NCI-H1930 (cell line): ENCODE measurements at places on chromosomes 5 and 9.

DNA sequence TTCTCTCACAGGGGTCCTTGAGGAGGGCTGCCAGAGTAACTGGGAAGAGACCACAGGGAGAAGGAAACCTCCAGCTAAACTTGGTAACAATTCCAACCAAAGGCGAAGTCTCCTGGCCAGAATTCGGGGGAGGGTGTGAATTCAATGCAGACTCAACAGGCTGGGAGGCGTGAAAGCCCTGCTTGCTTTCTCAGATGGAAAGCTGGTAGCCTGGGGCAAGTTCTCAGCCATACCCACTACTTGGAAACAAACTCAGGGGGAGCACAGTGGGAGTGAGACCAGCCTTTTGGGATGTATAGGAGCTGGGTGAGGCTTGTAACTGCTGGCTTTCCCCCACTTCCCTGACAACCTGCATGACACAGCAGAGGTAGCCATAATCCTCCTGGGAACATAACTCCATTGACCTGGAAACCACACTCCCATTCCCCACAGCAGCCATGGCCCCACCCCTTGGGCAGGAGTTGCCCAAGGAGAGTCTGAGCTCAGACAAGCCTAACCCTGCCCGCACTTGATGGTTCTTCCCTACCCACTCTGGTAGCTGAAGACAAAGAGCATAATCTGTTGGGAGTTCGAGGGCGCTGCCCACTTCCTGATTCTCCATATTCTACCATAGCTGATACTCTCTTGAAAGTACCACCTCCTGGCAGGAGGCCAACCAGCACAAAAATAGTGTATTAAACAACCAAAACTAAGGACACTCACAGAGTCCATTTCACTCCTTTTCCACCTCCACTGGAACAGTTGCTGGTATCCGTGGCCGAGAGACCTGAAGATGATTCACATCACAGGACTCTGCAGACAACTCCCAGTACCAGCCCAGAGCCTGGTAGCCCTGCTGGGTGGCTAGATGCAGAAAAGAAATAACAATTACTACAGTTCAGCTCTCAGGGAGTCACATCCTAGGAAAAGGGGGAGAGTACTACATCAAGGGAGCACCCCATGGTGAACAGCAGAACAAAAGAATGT is 123.8 kb downstream of the FAM170A start:
- DNase-seq = no peak

GRCh38 chr9:37987467-37987981 is 81.5 kb downstream of the SHB start:
- DNase-seq = no peak

DNA sequence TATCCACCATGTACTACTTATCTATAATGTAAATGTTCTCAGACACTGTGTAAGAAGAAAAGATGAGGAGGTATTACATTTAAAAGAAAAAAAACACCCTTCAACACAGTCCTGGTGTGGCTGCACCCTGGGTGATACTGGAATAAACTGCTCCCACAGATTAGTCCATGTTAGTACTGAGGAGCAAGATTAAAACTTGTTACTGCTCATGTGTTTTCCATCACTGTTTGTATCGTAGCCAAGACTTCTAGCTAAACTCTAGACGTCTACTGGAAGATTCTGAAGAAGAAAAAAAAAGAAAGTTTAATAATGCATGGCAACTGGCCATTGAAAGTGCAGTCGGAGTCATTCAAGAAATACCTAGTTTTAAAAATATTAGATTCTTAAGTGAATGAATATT is at the start of gene ASPN:
Gene ASPN (minus strand): TSS at position 178 of the 400 bp plus-strand sequence.
- no peak for DNase-seq

- DNase-seq = no peak
These were observed 472.0 kb downstream of the NFIB start for GRCh38 chr9:13841746-13842462.

DNA sequence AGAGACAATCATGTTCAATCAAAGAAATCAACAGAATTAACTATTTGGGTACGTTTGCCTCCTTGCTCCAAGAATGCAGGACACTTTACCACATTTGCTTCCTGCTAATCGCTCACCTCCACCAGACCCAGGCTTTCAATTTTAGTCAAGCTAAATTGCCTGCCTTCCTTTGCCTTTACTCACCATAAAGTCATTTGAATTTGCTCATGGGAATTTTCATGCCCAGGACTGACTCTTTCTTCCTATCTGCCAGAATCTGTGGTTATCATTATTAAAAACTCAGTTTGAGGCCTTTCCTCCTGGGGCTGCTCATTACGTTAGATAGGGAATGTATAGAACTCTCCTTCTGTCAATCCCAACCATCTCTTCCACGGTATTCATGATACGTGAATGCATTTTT is 1935.3 kb upstream of the WWC1 start:
- no peak for DNase-seq

DNA sequence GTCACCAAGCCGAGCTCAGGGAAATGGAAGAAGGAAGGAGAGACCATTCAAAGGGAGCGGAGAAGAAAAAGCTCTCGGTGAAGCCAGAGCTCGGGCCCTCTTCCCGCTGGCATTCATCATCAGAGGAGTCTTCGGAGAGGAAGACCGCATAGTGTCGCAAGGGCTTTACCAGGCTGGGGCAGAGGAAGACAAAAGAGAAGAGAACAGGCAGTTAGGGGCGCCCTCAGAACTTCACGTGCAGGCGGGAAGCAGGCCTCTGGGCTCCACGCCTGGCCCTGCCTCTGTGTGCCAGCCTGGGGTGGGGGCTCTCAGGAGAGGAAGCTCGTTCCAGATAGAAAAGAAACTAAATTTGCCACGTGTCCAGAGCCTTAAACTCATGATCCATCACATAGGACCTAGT is 31.7 kb downstream of the CRB2 start:
- no peak for DNase-seq
